ENCODE measurements at places on chromosomes 4 and X.

DNA sequence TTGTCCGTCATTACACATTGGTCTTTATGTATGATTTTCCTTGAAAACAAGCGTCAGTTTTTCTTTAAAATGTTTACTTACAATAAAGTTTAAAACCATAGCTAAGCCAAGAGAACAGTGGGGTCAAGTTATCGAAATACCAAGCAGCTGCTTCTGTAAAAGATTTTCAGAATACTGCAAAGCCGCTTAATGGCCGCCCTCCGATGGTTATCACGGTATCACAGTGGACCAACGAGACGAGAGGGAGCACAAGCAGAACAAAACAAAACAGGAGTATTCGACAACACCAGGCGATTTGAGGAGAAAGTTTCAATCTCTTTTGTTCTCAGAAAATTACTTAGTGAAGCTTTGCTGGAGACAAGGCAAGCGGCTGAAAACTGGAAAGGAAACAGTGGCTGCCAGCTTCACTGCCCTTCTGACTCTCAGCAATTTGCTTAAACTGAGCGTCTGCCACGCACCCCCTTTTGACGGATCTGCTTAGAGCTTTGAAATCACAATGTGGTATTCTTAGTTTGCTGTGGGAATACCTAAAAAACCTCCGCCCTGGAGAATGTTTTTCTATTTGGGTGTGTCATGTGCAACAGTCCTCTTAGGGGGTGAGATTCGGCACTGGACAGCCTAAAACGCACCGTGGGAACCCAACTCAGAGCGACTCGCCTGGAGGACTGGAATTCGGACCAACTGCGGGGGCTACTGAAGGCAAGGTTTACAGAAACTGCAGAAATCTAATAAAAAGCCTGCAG, 199.8 kb downstream of the NSUN7 start:
- no peak for DNase-seq

- no peak for DNase-seq
Measured at GRCh38 chr4:92528541-92528940, 224.8 kb downstream of the GRID2 start.

DNA sequence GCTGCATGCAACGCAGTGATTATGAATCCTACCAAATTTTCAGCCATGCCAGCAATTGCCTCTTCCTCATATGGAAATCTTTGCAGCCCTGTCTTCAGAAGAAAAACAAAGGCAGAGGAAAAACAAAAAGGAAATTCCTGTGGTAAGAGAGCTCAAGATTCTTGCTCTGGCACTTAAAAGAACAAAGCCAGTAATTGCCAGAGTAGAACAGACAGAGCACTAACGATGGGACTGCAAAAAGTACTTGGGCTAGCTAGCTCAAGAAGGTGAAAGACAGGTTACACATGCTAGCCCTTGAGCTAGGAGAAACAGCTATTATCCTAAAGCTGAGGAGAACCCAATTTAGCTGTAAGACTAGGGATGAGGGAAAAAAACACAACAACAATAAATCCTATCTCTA, 582.3 kb downstream of the KCNIP4 start:
- DNase-seq, result no peak

DNA sequence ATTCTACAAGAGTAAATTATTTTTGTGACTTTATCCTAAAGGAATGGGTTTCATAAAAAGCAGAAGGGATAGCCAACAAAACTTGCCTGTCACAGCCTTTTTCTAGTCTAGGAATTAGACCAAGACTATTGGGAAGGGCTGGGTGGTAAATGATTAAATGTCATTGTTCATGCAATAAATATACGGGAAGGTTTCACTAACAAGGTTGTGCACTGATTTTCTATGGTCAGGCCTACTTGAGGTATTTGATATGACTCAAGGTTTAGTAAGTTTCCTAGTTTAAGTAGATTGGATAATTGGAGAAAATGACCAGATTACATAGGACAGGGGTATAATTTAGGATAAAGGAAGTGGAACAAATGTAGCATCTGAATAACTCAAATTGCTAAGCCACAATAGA, 249.1 kb upstream of the BMP3 start:
- DNase-seq, result no peak

DNA sequence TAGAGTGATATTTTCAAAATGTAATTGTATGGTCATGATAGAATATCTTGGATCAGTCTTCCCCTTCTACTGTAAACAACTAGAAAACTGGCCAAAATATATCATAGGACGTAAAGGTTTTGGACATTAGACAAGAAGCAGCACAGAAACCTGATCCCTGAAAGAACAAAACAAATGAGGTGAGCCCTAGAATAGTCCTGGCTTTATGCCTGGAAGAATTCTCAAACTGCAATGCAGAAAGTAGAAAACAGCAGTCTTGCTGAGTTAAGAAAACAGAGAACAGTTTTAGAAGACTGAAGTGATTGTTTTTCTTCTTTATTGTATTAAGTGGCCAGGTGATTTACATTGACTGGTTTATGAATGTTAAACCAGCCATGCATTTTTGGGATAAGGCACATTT, 19.5 kb downstream of the NSUN7 start:
- DNase-seq, result no peak

GRCh38 chr4:74793757-74794381, 454 bp downstream of the BTC start:
- no peak for DNase-seq

GRCh38 chr4:15004739-15005301, 2.5 kb downstream of the CPEB2 start:
- peak; percentile 29 for DNase-seq

DNA sequence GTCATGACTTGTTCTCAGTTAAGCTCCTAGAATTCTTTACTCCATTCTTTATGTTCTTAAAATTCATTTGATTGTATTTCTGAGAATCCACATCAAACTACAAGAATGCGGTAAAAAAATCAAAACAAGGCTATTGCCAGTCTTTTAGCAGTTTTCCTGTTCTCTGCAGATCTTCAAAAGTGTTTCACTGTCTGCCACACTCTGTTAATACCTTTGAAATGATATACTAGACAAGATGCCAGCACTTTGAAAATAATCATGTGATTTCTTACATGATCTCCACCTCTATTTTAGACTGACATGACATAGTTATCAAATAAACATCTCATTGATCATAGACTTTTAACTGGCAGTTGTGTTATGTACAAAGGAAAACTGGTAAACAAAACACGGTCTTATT, 30.1 kb upstream of the GPRIN3 start:
- DNase-seq, result peak; percentile 58

DNA sequence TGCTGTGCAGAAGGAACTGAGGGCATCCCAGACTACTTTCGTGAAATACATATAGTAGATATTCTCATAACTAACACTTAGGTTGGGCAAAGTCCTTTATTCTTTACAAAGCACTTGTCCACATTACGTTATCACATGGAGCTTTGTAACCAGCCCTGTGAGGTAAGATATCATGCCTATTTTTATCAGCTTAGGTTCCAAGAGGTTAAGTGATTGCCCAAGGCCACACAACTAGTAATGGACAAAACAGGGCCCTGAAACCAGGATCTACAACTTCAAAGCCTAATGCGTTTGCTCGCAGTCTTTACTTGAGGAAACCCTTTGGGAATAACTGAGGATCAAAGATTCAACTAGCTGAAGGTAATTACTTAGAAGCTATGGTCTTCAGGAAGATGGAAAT, 261.5 kb downstream of the GPC3 start:
- no peak for DNase-seq

DNA sequence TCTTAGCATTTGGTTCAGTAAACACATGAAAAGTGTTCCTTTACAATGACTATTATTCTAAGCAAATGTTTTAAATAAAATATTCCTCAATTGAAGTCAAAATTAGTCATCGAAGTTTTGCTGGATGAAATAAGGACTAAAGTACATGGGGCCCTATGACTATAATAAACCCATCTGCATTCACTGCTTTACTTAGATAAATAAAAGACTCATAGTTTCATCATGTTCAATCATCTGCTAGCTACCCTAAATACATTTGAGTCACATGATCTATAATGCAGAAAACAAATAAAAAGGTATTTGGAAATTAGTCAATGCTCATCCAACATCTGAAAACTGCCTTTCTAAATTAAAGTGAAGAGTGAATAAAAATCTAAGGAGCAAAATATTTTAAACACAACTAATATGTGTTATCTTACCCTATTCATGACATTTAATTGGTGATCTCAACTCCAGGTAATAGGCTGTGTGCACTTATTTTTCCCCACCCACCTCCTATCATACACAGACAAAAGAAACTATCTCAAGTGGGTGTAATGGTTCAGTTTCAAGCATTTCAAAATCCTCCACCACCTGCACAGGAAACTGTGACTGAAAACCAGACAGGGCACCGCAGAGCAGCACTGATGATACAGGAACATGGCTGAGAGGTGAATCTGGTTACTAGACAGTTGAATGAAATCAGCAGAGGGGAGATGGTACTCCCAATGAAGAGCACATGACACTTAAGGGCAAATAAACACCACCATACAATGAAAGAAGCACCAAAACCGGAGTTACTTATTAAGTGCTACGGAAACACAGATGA, 78.6 kb downstream of the CAMK2D start:
- DNase-seq, result peak; percentile 74

GRCh38 chr4:189279188-189279587, 661.5 kb upstream of the FRG1 start:
- no peak for DNase-seq

- DNase-seq, result peak; percentile 73
Measured at GRCh38 chr4:1604706-1605205, 79.4 kb downstream of the FAM53A start.

DNA sequence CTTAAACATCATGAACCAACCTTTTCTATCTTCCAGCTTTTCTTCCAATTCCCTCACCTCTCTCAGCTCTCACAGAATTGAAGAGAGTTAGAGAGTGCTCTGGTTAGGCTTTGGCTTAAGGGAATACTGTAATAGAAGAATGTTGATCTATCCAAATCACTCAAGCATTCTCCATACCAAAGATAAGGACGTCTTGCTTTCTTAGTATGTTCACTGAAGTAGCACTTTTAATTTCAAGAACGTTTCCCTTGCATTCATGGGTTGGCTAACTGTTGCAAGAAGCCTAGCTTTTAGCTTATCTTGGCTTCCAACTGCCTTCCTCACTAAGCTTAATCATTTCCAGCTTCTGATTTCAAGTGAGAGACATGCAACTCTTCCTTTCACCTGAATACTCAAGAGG, 43.2 kb downstream of the FANCB start:
- DNase-seq, result no peak

DNA sequence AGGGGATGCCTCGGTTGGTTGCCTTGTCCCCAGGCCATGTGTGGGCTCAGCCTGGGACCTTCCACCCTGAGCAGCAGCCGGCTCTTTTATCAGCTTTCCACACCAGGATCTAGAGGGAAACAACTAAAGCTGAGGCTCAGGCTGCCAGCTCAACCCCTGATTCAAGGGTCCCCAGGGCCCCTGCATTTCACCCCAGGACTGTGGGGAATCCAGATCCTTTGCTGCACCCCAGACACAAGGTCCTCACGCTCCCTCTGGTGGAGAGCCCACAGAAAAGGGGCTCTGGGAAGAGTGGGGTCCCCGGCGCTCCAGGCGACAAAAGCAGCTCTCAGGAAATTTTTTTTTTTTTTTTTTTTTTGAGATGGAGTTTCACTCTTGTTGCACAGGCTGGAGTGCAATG, 64.3 kb downstream of the ZFYVE28 start:
- DNase-seq, result peak; percentile 24

DNA sequence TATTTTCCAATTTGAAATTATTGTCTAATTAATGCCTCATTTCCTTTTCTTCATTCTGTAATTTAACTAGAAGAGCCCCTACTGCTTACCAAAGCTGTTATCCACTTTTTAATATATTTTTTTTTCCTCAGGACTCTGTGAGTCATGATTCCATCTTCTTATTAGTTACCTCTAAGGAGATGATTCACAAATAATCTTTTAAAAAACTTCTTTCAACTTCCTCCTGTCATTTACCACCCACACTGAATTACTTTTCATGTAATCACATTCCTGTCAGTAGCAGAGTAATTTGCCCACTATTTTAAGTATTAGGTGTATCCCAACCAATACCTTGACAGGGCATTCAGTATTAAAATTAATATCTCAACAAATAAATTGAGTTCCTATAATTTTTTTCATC, 470.9 kb upstream of the ADGRL3 start:
- DNase-seq, result no peak

DNA sequence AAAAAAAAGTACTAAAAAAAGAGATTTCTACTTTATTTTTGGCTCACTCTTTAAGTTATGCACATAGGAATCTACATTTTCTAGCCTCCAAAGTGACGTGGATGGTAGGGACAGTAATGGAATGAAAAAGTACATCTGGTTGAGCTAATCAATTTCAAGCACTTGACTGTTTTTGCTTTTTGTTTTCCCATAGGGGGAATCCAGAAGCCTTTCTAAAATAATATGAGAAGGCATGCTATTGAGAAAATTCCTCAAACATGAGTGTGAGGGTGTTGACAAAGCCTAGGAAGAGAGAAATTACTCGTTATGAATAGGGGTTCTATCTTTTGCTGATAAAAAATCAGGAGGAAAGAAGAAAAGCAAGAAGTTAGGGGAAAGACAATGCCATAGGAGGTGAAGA, 242.5 kb upstream of the PUDP start:
- no peak for DNase-seq

GRCh38 chr4:97411356-97411755, 731.9 kb downstream of the STPG2 start:
- DNase-seq, result no peak
